ENCODE measurements at places on chromosomes 11 and 22.

- DNase-seq, result no peak
These were observed at the start of gene MIOX for GRCh38 chr22:50486561-50487289. Gene MIOX (plus strand): TSS chr22:50486859. CDS start chr22:50486898, 39 bp downstream.

GRCh38 chr11:34910817-34911216, 5.4 kb downstream of the APIP start:
- DNase-seq, result no peak

GRCh38 chr11:34812905-34813576, 103.1 kb downstream of the APIP start:
- no peak for DNase-seq

DNA sequence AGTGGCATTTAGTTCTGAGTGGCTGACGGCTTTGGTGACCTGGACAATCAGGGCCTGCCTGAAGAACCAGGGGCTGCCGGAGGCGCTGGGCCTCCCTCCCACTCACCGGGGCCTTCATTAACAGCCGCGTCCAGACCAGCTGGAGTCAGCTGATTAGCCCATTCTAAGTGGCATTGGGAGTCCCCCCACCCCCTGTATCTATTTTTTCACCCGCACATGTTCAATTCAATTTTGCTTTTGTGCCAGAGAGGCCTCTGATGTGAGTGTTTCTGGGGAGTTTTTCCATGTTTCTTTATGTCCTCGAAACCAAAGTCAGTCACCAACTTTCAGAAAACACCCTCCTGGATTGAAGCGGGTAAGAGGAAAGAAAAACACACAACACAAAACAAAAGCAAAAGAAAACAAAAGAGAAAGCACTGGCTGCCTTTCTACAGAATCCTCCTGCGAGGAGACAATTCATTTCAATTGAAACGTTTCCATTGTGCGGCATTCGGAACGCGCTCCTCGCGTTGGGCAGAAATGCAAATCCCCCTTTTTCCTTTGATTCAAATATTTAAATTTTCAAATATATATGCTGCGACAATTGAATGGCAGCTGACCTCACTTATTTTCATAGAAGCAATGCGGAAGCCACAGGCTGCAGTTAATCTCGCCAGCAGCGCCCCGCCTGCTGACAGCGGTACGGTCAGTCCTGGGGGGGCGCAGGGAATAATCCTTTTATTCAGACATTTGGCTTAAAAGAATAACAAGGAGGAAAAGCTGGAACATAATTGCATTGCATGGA, 17.7 kb downstream of the CDKN1C start:
- no peak for DNase-seq

- DNase-seq, result no peak
These were observed 118.0 kb upstream of the IGLL5 start for GRCh38 chr22:22769434-22770279.

DNA sequence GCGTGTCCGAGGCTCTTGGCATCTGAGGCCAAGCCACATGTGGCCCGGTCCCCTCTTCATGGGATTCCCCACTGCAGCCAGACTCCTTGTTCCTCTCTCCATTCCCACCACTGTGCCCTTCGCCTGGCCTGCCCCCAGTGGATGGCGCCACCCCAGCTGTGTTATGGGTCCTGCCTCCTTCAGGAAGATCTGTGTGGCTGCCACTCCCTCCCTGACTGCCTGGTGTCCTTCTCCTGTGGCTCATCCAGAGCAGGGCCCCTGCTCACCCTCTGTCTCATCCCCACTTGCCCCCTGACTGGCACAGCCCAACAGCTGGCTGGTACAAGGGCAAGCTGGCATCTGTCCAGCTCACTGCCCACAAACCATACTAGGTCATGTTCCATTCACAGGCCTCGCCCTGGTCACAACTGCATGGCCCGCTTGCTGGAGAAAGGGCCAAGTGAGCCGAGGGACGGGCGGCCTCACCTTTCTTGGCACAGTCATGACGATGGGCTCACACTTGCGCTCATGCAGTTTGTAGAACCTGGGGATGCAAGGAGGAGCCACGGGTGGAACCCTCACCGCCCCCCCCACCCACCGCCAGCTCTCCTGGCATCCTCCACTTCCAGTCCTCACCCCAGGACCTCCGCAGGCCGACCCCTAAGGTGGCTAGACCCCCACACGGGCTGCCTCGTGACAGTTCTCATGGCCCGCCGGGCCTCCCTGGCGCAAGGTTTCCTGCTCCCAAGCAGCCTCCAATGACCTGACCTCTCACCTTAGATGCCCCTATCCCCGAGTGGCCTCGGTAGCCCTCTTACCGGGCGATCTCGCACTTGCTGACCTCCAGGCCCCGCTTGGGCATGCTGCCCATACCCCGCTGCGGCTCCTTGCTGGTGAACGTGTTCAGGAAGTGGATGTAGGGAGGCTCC, 2.1 kb upstream of the PTPRCAP start:
- DNase-seq, result peak; percentile 75

GRCh38 chr11:111829185-111829968, 42.0 kb downstream of the ALG9 start:
- DNase-seq, result no peak

DNA sequence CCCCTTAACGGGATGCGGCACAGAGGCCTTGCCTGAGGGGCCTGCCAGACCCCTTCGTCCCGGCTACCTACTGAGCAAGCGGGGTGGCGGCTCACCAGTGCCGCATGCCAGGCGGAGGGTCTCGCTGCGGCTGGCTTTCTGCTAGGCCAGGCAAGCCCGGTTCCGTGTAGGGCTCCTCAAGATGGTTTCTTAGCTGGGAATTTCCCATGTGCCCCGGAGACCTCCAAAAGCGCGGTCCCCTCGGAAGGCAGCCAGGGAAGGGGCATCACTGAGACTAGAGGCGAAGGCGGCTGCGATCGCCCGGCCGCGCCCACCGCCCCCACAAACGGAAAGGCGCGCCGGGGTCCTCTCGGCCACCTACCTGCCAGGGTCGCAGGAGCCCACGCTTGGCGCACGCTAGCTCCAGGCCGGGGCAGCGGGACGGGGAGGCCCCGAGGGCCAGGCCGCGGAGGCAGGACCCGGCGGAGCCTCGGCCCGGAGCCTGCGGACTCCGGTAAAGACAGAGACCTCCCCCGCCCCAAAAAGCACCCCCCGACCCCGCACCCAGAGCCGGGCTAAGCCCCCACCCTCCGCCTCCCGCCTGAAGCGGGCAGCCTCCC, 23.8 kb downstream of the MICAL3 start:
- peak; percentile 62 for DNase-seq

DNA sequence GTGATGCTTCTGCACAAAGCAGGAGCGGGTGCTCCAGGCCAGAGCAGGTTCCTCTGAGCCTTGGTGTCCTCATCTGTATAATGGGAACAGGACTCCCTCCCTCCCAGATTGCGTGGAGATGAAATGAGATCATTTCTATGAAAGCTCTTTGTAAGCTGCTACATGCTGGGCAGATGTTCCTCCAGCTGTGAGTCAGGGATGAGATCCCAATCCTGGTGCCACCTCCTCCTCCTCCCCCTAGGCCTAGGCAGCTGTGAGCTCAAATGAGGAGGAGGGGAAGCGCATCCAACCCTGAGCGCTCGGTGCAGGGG, 7.0 kb upstream of the CABP2 start:
- DNase-seq, result no peak

GRCh38 chr11:35907648-35908431, 36.0 kb upstream of the LDLRAD3 start:
- DNase-seq, result no peak

DNA sequence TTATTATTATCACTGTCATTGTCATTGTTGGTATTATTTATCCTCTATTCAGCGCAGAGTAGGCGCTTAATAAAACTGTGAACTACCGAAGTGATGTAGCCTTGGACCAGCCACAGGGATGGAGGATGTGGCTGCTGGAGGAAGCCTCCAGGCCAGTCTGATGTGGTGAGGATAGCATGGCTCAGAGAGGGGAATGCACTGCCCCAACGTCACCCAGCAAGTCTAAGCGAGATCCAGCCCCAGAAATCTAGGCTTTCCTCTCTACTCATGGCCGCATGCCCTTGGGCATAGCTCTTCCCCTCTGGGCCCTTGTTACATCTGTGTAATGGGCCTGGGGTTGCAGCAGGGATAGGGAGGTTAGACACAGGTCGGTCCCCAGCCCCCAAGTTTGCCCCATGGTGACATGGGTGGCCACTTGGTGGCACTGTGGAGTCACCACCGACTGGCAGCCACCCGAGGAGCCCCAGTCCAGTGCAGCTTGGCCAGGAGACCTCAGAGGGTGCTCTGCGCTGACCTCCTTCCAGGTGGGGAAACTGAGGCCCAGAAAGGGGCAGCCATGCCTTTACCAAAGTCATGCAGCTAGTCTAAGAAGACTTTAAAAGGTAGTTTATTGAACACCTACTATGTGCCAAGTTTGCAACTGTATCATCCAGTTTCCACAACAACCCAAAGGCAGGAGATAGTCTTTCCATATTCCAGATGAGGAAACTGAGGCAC, 395.7 kb downstream of the MN1 start:
- DNase-seq, result peak; percentile 78

DNA sequence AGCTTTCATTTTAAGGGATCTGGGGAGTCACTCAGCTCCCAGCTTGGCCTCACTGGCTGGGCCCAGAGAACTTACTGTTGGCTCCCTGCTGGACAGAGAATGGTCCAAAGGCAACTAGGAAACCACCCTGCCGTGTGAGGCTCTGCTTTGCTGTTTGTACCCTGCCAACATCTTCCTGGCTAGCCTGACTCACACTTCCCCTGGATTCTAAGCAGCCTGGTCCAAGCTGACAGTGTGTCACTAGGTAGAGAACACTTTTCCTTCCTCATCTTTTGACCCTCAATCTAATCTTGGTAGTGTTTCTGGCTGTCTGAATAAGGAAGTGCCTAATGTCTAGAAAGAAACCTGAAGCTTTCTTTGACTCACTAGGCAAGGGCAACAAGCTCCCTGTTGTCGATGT, 76.7 kb downstream of the FAR1 start:
- no peak for DNase-seq

Measured in activated CD8-positive, alpha-beta memory T cell treated with anti-CD3 and anti-CD28 coated beads, Interleukin-2, amount 50 U/mL, for 48 hours (primary cell).